ENCODE measurements at places on chromosomes 6 and 20.

DNA sequence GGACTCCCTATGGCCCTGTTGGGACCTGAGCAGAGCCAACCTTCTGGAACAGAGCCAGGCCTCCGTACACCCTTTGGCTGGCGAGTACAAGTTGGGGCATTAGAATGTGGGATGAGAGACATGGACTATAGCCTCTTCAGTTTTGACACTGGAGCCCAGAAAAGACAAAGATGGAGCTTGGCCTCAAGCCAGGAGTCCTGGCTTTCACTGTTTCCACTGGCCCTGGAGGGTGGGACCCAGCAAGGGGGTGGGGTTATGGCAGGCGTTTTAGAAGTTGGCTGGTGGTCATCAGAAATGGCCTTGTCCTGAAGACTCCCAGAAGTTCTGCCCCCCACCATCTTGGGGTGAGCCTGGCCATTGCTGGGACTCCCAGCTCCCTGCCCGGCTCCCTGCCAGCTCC, 21.8 kb downstream of the ITPR3 start:
- DNase-seq, result no peak

DNA sequence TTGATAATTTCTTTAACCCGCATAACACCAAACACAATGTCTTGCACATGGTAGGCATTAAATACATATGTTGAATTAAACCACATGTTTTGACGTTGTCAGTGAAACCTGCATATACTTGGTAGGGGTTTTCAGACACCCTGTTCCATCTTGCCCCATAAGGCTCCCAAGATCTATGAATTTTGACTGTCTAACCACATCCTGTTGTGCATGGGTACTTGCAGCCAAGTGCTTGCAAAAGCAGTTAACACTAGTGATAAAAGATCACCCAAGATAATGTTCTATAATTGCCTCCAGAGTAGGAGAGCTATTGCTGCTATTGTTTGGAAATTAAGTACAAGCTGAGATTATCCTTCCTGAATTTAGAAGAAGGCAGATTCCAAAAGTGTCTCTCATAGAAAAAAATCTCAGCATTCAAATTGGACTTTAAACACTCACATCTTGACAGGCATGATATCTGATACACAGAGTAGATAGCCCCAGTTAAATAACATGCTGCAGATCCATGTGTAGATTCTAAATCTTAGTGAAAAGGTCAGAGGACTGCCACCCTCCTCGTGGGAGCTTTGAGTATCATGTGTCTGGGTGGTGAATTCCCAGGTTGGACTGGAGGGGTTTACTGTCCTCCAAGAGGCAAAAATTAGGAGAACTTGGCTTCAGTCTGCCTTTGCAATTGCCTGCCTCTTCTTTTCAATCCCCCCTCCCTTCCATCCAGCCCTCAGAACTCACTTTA, 25.8 kb upstream of the CCN6 start:
- no peak for DNase-seq

- DNase-seq, result no peak
Measured at GRCh38 chr6:35237476-35237875, 22.1 kb upstream of the ZNF76 start.

GRCh38 chr6:124882579-124883393, 79.5 kb upstream of the RNF217 start:
- no peak for DNase-seq

- no peak for DNase-seq
Measured at GRCh38 chr6:44105993-44106740, 21.1 kb downstream of the MRPL14 start.

DNA sequence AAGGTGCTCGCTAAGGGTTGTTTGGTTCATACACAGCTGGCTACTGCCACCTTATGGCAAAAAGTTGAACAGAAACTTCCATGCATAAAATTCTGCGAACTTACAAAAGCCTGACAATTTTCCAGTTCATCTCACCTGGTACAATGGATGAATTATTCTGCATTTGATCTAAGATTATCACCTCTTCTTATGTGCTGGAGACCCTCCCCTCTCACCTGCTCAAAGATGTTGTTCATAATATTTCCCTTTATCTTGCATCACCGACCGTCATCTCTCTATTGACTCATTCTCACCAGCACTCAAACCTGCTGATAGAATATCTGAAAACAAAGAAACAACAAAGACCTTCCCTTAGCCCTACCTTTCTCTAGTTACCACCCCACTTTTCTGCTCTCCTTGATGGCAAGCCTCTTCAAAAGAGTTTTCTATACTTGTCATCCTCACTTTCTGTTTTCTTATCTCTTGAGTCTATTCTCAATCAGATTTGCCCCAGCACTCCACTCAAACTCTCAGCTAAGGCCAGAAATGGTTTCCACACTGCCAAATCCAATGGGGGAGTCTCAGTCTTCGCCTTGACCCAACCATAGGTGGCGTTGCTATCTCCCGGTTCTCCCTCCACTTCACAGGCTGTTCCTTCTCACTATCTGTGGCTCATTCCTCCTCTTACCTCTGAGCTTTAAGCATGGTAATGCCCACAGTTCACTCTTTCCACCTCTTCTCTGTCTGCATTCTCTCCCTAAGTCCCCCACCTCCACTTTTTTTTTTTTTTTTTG, 25.8 kb downstream of the SNRNP48 start:
- no peak for DNase-seq

DNA sequence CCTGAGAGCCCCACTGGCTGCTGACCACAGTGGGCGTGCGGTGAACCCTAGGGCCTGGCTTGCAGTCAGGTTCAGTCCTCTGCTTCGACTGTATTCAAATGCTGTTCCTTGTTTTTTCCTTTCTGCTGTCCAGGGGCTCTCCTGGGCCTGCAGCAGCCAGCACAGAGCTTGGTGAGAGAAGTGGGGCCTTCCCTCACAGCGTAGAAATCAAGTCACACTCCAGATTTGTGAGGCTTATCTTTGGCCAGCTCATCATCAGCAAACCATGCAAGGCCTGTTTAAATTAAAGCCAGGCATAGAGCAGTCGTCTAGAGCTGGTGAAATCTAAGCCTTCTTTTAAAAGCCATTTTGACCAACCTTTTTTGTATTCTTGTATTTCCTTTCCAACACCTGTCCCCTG, 8.4 kb downstream of the FAM120B start:
- DNase-seq, result no peak

GRCh38 chr20:17594443-17594842, 24.6 kb downstream of the DSTN start:
- no peak for DNase-seq

GRCh38 chr6:105051941-105052471, 95.1 kb downstream of the LIN28B start:
- no peak for DNase-seq

DNA sequence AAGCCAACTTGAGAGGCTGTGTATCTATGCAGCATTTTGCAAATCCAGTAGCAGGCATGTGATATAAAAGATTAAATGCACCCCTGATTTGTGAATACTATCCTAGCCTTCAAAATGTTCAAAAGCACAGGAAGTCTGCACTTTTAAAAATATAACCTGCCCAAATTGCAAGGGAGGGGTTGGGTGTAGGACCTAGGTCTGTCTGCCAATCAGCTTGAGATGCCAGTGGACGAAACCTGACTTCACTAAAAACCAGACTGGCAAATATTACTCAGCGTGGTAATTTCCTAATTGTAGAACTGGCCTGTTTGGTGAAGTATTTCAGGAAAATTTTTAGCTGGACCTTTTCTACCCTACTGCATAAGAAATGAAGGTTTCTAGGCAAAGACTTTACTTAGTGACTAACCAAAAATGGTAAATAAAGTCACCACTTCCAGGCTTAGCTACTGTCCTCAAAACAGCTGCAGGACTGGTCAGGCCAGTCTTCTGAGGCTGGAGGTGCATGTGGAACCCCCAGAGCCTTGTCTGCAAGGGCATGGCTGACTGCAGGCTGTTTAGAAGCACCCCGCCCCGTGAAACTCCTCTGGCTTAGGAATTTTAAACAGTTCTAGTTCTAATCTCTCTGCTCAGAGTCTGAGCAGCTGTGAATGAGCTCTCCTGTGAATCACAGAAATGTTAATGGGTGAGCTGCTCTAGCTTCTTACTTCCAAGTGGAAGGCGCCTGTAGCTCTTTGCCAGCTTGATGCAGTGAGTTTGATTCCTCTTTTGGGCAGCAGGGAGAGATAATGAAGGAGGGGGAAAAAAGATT, 104.4 kb upstream of the ESR1 start:
- no peak for DNase-seq

- DNase-seq, result no peak
Measured at GRCh38 chr6:139325686-139326085, 33.9 kb upstream of the TXLNB start.

- no peak for DNase-seq
Measured at GRCh38 chr6:31098449-31098938, 13.9 kb downstream of the C6orf15 start.

GRCh38 chr20:43942201-43942590, 27.5 kb downstream of the TOX2 start:
- DNase-seq, result no peak

DNA sequence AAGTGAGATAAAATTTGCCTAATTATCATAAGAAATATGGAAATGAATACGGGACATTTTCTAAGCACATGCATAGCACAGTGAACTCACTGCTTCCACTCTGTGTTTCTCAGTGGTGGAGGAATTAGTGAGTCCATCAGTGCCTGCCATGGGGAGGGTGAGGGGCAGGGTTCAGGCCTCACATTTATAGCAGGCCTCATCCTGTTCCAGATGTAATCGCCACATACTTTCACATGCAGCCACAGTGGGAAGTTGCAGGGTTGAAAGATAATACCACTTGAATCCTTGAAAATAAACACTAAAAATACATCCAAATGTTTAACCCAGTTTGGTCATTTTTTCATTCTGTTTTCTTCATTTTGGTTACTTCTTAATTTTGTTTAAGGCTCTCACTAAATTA, 29.9 kb upstream of the ANKEF1 start:
- no peak for DNase-seq

GRCh38 chr6:95847061-95847460, 168.7 kb upstream of the FUT9 start:
- DNase-seq, result no peak

- DNase-seq, result no peak
Measured at GRCh38 chr20:47063407-47063806, 168.8 kb downstream of the EYA2 start.

DNA sequence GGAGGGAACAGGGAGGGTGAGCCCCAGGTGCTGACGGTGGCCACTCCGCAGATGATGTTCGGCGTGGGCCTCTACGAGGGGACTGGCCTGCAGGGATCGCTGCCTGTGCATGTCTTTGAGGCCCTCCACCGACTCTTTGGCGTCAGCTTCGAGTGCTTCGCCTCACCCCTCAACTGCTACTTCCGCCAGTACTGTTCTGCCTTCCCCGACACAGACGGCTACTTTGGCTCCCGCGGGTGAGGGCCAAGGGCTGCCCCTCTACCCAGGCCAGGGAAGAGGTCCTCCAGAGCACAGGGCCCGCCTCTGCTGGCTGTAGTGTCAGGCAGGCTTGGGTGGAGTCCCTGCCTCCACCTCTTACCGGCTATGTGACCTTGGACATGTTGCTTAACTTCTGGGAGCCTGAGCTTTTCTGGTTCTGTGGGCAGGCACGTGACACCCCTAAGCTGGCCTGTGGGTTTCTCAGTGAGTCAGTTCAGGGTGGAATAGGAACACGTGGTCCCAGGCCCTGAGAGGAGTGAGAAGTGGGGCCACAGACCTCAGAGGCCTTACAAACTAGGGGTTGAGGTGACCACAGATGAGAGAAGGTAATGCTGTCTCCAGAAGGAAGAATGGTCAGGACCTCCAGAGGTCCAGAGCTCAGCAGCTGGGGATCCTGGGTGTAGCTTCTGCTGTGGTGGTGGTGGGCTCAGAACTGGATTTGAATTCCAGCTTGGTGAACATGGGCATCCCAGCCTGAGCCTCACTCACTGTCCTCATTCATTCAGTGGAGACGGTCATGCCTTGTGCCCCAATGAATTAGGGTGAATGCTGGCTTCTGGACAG, 11.9 kb downstream of the PCIF1 start:
- DNase-seq, result no peak

GRCh38 chr6:107509506-107509905, 19.6 kb downstream of the SOBP start:
- DNase-seq, result peak; percentile 36

DNA sequence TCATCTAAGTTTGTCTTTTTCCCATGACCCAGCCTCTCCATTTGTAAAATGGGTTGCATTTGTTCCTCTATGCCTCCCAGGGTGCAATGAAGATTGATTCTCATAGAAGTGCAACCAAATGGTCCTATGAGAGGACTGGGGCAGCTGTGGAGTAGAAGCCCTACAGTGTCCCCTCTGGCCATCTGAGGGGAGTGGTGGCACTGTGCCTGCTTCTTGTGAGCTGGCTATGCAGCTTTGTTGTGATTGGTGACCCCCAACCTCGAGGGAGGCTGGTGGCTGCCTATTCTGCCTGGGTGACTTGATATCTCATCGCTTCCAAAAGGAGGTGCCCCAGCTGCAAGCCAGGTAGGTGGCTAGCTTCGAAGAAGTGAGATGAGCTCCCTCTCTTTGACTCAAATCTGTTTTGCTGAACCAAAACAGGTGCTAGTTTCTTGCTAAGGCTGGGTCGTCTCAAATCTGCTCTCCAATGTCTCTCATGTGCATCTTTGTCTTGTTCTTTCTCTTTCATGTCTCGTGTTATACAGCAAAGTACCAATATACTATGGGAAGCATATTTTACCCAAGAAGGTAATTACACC, 33.9 kb downstream of the TXLNB start:
- DNase-seq, result no peak

GRCh38 chr6:80215063-80215462, 108.6 kb downstream of the BCKDHB start:
- DNase-seq, result no peak

GRCh38 chr20:63156221-63156671, 59.7 kb downstream of the YTHDF1 start:
- no peak for DNase-seq

DNA sequence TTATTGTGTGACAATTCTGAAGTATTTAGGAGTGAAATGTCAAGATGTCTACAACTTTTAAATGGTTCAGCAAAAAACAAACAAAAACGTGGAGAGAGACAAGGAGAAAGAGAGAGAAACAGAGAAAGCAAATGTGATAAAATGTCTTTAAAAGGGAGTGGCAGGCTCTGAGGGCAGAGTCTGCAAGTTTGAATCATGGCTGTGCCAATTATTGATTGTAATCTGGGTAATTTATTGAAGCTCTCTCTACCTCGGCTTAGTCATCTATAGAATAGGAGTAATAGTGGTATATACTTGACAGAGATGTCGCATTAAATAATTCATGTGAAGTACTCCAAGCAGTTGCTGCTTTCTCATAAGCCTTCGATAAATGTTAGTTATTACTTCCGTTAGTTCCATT, 61.3 kb upstream of the ARID1B start:
- DNase-seq, result no peak

DNA sequence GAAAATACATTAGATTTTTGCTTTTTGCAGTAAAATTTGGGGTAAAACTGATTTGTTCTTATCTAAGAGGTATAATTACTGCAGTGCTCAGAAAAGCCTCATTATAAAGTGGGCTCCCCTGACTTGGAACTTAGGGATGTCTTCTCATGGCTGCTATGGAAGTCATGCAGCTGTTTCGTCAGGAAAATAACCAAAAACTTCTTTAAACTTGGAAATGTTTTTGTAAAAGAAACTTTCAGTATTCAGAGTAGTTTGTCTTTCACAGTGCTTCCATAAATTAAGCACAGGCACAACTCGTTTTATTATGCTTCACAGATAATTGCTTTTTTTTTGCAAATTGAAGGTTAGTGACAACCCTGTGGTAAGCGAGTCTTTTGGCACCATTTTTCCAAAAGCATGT, 6.8 kb downstream of the MAPK14 start:
- no peak for DNase-seq

GRCh38 chr20:31849306-31849930, 4.0 kb upstream of the FOXS1 start:
- DNase-seq, result no peak

Measured in NCI-H1048 (cell line).